Smooth muscle cell of trachea (primary cell): ENCODE measurements at places on chromosomes 6 and 20. TPM values are rescaled to one million over a fixed set of nuclear protein-coding genes. Genes with fewer than 3 reads are reported as not detected.

Gene EMILIN3
- total RNA-seq = under 0.01 and 0.29 TPM in 2 replicates

Gene HRH3
- total RNA-seq = not detected in 2 replicates

Gene RNF5
- 17.5 and 30.7 TPM in 2 replicates for total RNA-seq

Gene CALHM6
- total RNA-seq = 0.33 and 0.44 TPM in 2 replicates

Gene NKAPL
- total RNA-seq = 0.73 and 2.2 TPM in 2 replicates

Gene HLA-F
- 1.3 and 1.9 TPM in 2 replicates for total RNA-seq

Gene TNF
- not detected in 2 replicates for total RNA-seq
